ENCODE measurements at places on chromosomes 11 and 22.

- DNase-seq: no peak
These were observed 21.4 kb upstream of the CADM1 start for GRCh38 chr11:115525531-115526006.

GRCh38 chr11:115617767-115618166, 113.6 kb upstream of the CADM1 start:
- no peak for DNase-seq

DNA sequence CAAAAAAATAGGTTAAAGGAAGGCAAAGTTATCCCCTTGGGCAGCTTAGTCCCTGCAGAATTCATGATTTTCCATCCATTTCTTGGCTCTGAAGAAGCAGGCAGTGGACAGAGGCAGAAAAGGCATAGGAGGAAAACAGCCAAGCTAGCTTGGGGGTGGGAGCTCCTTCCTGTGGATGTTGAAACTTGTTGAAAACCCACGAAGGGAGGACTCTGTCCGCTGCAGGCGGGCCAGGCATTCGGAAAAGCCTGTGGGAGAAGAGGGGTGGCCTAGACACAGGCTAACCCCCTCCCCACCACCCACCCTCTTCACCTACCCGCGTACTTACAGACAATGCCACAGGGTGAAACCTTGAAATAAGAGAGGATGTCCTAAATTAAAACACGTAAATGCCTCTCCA, 72.1 kb downstream of the C22orf31 start:
- DNase-seq: no peak

DNA sequence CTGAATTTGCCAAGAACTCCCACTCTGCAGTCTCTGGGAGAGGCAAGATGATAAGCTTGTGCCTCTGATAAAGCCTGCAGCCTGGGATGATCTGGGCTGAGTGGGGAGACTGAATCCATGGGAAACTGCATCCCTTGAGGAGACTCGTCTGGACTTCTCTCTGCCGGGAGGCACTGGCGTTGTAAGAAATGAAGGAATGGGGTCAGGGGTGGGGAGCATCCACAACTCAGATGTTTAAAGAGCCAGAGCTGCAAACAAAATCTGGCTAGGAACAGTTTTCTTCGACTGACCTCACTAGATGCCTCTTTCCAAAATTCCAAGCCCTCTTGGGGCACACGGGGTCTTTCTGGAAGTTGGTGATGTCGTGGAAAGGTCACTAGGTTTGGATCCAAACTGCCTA, 64.4 kb downstream of the SPON1 start:
- no peak for DNase-seq

- DNase-seq: no peak
These were observed 11.7 kb upstream of the FXYD6 start for GRCh38 chr11:117888139-117888566.

- DNase-seq: no peak
These were observed 76.7 kb downstream of the TRIM29 start for GRCh38 chr11:120061036-120061760.

DNA sequence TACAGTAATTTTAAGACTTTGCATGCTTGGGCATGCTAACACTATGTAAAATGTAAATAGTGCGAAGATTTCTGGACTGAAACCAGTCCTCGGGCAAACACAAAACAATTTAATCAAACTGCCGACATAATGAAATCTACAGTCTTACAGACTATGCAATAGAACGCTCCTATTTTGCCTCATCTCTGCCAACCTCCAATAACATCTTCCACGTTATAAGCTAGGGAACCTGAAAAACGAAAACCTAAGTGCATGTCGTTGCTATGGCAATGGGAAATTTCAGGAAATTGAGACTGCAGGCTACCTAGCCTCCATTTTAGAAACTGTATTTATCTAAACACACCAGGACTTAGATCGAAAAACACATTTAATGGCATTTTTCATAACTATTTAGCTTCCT, 1.1 kb downstream of the CSTF3 start:
- no peak for DNase-seq

DNA sequence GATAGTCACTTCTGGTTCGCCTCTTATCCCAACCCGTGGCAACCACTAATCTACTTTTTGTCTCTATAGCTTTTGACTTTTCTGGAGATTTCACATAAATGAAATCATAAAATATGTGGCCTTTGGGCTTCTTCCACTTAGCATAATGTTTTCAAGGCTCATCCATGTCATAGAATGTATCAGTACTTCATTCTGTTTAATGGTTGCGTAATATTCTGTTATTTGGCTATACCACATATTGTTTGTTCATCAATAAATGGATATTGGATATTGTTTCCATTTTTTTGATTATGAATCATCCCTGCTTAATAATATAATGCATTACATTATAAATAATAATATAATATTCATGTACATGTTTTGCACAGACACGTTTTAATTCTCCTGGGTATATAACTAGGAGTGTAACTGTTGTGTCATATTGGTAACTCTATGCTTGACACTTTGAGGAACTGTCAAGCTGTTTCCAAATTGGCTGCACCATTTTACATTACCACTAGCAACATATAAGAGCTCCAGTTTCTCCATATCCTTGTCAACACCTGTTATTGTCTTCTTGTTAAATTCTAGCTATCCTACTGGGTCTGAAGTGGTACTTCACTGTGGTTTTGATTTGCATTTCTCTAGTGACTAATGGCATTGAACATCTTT, 181.5 kb downstream of the CADM1 start:
- no peak for DNase-seq

- DNase-seq: no peak
These were observed 2.4 kb downstream of the LMO1 start for GRCh38 chr11:8261291-8261690.

GRCh38 chr11:119977561-119977860, 160.4 kb downstream of the TRIM29 start:
- no peak for DNase-seq

DNA sequence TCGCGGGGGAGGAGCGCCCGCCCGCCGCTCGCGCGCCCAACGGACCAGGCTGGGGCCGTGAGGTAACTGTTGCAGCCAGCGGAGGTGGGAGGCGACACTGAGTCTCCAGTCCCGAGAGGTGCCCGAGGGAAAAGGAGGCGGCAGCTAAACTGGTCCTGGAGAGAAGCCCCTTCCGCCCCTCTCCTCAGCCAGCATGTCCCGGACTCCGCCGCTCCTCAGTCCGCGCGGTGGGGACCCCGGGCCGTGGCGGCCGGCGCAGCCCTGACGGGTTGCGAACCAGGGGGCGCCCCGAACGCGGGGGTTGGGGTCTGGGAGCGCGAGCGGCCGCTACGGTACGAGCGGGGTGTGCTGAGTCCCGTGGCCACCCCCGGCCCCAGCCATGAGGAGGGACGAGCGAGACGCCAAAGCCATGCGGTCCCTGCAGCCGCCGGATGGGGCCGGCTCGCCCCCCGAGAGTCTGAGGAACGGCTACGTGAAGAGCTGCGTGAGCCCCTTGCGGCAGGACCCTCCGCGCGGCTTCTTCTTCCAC, at the start of gene PDE3B:
Gene PDE3B (plus strand): TSS at position 108 of the 529 bp plus-strand sequence. CDS start 272 bp downstream, at position 380.
- no peak for DNase-seq

DNA sequence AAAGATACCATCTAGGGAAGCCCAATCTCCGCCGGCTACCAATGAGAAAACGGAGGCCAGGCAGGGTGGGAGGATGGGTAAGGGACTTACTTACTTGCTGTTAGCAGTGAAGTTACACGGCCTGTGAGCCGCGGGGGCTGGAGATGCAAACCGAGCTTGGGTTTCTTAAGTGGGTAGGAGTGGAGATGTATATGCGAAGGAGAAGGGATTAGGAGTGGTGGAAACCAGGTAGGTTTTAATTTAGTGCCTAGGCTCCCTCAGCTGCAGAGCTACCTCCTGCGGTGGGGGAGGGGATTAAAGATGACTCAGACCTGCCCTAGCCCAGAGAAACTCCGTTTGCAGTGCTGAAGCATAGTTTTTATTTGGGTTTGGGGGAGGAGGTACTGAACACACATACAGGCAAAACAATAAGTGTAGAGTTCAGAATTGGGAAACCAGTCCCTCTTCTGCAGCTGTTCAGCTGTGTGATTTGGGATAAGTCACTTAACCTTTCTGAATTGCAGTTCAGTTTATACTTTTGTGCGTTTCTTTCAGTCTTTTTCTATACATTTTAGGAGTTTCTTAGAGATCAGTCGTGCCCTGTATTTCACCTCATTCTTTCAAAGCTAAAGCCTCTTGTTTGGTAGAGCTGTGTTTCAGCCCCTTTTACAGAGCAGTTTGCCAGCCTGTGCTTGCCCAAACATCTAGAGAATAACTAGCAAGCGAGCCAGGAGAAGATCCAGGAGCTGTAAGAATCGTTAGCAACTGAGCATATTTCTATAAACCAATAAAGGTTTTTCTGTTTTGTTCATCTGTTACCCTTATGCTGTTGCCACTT, 596 bp upstream of the TNRC6B start:
- no peak for DNase-seq

- no peak for DNase-seq
These were observed 30.5 kb upstream of the CABP7 start for GRCh38 chr22:29689206-29689879.

GRCh38 chr11:68552542-68552941, 92.0 kb downstream of the PPP6R3 start:
- no peak for DNase-seq

DNA sequence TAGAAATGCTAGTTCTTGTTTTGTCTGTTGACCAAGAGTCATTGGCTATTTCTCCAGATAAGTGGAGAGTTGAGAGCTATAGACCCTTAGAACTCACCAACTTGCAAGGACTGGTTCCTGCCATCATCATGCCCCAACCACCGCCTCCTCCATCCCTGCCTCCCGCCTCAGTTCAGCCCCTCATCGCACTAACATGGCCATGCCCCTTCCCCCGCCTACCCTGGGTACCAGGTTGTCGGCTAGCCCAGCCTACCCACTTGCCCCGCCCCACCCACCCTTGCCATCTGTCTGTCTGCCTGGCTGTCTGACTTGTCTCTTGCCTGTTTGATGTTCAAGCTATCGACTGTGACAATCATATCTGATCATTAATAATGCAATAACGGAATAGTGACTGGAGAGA, 154.1 kb downstream of the TRIM29 start:
- DNase-seq: no peak

- no peak for DNase-seq
These were observed 43.7 kb downstream of the ISX start for GRCh38 chr22:35109616-35110015.

Data from astrocyte of the cerebellum (primary cell).